IMR-90 (cell line): ENCODE measurements at places on chromosomes 4 and X. TPM values are rescaled to one million over a fixed set of nuclear protein-coding genes. Genes with fewer than 3 reads are reported as not detected.

PDE5A gene
- 567 and 770 TPM in 2 replicates for total RNA-seq

CLDN34 gene
- total RNA-seq: under 0.01 TPM in 1 of 2 replicates, not detected in the other

ZNF718 gene
- total RNA-seq: 1.8 and 2.2 TPM in 2 replicates

SPP1 gene
- total RNA-seq: 0.18 and 0.28 TPM in 2 replicates

GAGE12D gene
- total RNA-seq: not detected in 2 replicates

SLC38A5 gene
- total RNA-seq: 12.2 and 12.8 TPM in 2 replicates

CWH43 gene
- not detected in 2 replicates for total RNA-seq

TRIM75 gene
- total RNA-seq: not detected in 2 replicates
